ENCODE measurements at places on chromosomes 5 and 9. TPM values are rescaled to one million over a fixed set of nuclear protein-coding genes. Genes with fewer than 3 reads are reported as not detected.
A peak's percentile ranks its signal among the peaks of the same experiment; 100 is the strongest.

- peak; percentile 46 for DNase-seq
Measured at GRCh38 chr5:157387683-157388093, 72.3 kb upstream of the NIPAL4 start.

DNA sequence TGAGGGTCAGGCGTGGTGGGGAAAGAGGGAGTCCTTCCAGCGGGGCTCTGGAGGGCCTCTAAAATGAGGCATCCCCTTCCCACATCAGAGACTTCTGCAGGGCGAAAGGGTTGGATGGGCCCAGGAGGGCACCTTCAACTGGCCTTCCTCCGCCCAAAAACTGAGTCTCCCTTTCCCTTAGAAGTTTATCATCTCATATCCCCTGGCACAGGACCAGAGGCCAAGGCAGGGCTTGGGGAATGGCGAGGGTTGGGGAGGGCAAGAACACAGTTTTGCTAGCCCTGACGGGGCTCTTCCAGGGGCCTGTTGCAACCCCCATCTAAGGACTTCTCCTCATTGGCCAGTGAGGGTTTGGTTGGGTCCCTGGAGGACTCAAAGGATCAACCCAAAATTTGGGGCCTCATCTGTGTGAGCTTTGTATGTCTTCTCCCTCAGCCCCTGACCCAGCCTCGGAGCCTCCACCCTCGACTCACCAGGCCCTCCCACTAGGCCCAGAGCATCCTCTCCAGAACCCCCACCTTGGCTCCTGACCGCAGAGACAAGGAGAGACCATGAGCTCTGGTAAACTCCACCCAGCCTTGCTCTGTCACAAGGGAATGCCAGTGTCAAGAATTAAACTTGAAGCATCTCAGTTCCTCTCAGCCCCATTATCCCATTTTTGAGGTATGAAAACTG lies 24.1 kb downstream of the AQP7 start:
- DNase-seq: no peak

- DNase-seq: no peak
Measured at GRCh38 chr9:99867968-99868367, 38.5 kb upstream of the STX17 start.

DNA sequence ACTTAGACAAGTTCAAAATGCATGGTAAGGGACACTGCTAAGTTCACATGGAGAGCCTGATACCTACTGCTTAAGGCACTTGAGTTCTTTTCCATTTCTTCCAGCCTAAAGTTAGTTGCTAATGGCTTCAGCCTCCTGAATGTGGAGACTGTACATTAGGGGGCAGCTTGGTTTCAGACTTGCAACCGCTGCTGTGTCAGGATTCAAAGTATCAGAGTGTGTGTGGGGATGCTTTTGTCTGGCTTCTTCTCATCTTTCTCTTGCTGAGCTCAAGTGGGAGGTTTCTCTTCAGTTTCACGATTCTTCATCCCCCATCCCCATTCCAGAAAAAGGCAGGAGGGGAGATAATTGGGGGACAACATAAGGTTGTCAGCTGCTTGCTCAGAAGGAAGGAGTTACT lies 49.4 kb downstream of the ATP10B start:
- DNase-seq: no peak

- DNase-seq: no peak
Measured at GRCh38 chr5:148910686-148911361, 84.4 kb downstream of the ADRB2 start.

GRCh38 chr5:142167458-142167857 lies 58.9 kb downstream of the NDFIP1 start:
- DNase-seq: no peak

The TNFSF15 gene
- 0.03 TPM for total RNA-seq

The SCGB3A2 gene
- total RNA-seq: 0.39 TPM

Measured in Panc1 (cell line).